Right renal pelvis (tissue), 4 donors: ENCODE measurements at places on chromosomes 6 and 20. TPM values are rescaled to one million over a fixed set of nuclear protein-coding genes. Genes with fewer than 3 reads are reported as not detected.
A peak's percentile ranks its signal among the peaks of the same experiment; 100 is the strongest.

The FAM229B gene
- 58.9 TPM for polyA plus RNA-seq

The RANBP9 gene
- polyA plus RNA-seq = 39.5 TPM

DNA sequence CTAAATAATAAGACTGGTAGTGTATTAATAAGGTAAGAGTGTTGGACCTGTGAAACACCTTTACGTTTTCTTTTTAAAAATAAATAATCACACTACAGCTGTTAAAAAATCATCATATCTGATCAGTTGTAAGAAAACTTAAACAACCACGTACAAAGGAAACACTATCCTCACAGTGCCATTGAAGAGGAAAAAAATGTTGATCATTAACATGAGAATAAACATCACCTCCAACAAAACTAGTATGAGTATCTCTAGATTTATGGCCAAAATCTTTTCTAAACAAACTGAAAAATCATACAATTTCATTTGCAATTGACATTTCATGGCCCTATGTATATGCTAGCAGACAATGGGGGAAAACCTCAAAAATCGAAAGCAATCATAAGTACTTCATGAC is 590 bp downstream of the EYS start:
- DNase-seq = no peak

- DNase-seq = no peak
Measured at GRCh38 chr6:148175550-148176188, 167.0 kb upstream of the SASH1 start.

- DNase-seq = no peak
Measured at GRCh38 chr6:5034328-5034727, 30.5 kb upstream of the RPP40 start.

GRCh38 chr6:71433441-71433840 is 144.8 kb downstream of the OGFRL1 start:
- DNase-seq = no peak

The CAGE1 gene
- polyA plus RNA-seq = not detected

The MYL9 gene
- 253 TPM for polyA plus RNA-seq

The SLC22A1 gene
- 1.0 TPM for polyA plus RNA-seq

- DNase-seq = no peak
Measured at GRCh38 chr6:115404446-115404845, 656.2 kb downstream of the FRK start.

GRCh38 chr6:9540534-9541126 is 874.2 kb downstream of the TFAP2A start:
- DNase-seq = peak; percentile 37

- DNase-seq = no peak
Measured at GRCh38 chr6:113318575-113318917, 538.6 kb upstream of the MARCKS start.

DNA sequence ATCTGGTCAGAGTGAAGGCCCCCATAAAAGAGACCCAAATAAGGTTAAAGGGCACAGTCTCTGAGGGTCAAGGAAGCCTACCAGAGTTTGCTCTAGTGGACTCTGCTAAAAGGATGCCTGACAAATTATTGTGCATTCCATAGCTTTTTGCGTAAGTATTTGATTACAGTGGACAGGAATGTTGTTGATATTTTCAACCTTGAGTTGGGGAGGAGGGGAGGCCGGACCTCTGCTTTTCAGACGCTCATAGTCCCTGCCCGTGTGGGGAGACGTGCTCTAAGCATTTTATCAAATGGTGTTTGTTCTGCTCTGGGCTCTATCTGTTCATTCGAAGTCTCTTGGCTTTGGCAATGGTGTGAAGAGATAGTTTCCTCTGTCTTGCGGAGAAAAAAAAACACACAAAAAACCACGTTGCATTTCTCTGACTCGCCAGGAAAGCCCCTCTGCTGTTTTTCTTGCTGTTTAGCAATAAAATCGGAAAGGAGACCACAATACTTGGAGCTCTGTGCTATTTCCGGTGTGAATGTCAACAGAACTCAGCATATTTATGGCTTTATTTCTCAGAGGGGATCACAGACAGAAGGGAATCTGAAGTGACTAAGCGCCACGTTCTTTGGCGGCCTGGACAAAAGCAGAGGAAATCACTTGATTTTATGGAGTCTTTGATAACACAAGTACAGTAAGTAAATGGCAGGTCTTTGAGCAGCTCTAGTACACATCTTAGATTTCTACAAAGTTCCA is 159.8 kb downstream of the ZFP64 start:
- DNase-seq = no peak

The FGD2 gene
- polyA plus RNA-seq = 1.8 TPM

GRCh38 chr6:167015302-167015701 is 16.1 kb downstream of the CEP43 start:
- DNase-seq = no peak

DNA sequence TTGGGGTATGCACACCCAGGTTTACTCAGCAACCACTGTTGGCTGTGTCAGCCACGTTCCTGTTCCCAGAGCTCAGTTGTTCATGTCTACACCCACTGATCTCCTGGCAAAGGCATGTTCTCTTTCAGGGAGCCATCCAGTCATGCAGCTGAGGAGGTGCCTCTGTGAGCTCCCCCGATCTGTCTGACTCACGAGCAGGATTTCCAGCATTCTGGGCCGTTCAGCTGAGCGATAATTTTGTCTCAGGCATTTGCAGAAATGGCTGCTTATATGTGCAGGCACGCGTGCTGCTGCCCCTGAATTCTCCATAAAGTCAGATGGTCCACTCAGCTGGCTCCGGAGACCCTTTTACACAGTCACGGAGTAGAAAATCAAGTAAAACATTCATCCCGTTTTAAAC is 78.4 kb upstream of the IYD start:
- DNase-seq = no peak

GRCh38 chr20:39674842-39675241 is 712.7 kb downstream of the DHX35 start:
- DNase-seq = no peak

- DNase-seq = no peak
Measured at GRCh38 chr6:26089272-26089671, 2.0 kb downstream of the HFE start.

GRCh38 chr6:132495604-132496079 is 17.3 kb downstream of the STX7 start:
- DNase-seq = no peak

- no peak for DNase-seq
Measured at GRCh38 chr20:39524371-39524911, 562.3 kb downstream of the DHX35 start.

DNA sequence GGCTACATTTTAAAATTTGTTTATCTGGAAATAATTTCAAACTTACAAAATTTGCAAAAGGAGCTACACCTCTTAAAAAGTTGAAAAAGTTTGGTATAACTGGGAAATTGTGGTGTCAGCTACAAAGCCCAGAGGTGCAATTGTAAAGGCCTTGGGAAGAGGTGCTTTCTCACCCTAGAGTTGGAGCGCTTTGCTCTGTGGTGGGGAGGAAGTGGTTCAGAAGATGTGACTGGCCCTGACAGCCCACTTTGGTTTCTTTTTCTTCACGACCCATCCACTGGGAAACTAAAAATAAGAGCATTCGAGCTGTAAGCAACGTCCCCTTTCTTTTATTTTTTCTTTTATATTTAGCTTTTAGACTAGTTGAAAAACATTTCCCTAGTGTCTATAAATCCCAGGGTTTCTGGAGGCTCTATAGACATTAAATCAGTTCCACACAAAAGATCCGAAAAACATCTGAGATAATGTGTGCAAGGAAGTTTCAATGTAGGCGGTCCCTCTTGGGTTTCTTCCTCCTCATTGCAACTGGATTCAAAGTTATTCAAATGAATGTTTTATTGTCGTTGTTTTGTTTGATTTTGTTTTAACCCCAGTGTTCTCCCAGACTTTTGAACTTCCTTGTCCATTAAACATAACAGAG is 397.8 kb downstream of the KIF16B start:
- DNase-seq = no peak

GRCh38 chr6:34243131-34243771 is 5.6 kb downstream of the SMIM29 start:
- no peak for DNase-seq

The CST4 gene
- polyA plus RNA-seq = not detected

GRCh38 chr6:108969776-108970175 is 121.6 kb downstream of the ARMC2 start:
- DNase-seq = no peak

- DNase-seq = no peak
Measured at GRCh38 chr6:169577236-169577635, 124.6 kb downstream of the WDR27 start.

GRCh38 chr20:63130658-63131577 is 85.0 kb downstream of the YTHDF1 start:
- no peak for DNase-seq

The HCRTR2 gene
- 0.18 TPM for polyA plus RNA-seq

DNA sequence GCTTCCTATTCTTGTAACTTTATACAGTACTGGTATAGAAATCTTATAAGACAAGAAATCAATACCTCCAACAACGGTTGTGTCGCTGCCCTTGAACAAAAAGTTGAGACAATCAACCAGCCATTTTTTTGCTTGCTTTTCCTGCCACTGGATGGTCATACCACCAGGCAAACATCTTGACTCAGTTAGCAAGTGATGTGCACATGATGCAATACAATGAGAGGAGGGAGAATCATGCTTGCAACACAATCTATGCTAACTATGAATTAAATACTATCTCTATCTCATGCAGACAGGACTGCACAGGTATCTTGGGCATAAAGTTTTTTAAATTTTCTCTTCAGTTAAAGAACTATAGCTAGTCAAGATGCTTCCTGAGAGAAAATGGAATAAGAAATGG is 877.7 kb upstream of the CITED2 start:
- DNase-seq = no peak

GRCh38 chr6:105954148-105954547 is 132.0 kb upstream of the PRDM1 start:
- DNase-seq = no peak

The MAS1 gene
- polyA plus RNA-seq = not detected

The PBOV1 gene
- not detected for polyA plus RNA-seq

The IP6K3 gene
- polyA plus RNA-seq = 1.1 TPM

The TRIM40 gene
- polyA plus RNA-seq = 0.06 TPM

The KCTD20 gene
- 49.4 TPM for polyA plus RNA-seq

The RGS17 gene
- polyA plus RNA-seq = 2.9 TPM

GRCh38 chr20:61874421-61875068 is 191.1 kb downstream of the TAF4 start:
- no peak for DNase-seq

DNA sequence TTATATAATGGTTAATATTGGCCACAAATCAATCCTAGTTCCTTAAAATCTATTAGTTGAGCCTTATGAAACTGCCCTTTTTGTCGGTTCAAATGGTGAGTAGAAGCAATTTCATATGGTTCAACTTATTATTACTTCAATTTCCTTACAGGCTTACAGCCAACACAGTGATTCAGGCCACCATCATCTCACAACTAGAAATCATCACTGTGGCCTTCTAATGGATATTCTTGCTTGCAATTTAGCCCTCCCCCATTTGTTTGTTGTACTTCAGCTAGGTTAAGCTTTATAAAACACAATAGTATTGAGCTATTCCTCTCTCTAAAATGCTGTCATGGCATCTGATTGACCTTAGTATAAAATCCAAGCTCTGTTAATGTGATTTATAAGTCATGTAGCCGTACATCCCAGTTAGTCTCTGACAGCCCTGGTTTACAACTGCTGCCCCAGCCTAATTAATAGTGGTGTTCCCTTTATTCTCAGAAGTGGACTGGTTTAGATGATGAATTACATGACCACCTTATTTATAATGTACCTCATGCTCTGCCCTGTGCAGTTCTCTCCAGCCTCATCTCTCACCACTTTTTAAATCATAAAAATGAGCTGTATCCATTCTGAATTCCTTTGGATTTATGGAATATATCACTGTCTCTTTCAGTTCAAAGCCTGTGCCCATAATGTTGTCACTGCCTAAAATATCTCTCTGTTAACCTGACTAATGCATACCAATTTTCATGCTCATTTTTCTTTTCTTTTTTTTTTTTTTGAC is 36.7 kb downstream of the LAMA2 start:
- DNase-seq = no peak

DNA sequence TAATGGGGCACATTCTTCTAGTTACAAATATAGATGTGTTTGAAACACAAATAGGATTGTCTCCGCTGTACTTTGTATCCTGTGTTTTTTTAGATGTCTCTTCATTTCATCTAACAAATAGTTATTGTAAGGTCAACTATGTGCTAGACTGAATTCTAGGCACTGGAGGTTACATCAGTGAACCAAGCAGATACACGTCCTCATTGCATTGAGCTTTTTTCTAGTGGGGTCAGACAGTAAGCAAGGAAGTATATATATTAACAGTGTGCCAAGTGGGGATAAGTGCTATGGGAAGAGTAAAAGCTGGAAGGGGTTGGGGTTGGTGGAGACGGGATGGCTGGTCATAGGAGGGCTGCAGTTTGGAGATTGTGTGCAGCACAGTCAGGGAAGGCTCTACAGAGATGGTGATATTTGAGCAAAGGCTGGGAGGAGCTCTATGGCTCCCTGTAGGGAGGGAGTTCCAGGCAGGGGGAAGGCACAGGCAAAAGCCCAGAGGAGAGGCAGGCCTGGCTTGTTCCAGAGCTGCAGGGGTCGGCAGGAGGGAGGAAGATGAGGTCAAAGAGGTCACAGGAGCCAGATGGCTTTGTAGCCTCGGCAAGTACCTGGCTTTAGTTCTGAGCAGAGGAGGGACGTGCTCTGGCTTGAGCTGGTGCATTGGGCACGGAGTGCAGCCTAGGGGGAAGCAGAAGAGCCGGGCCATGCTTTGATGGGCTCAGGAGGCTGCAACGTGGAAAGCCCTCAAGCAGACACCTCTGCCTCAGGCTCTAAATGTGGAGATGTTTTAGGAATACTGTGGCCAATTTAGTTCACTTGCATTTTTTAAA is 152.3 kb downstream of the ZDHHC14 start:
- DNase-seq = no peak

- DNase-seq = no peak
Measured at GRCh38 chr20:31943052-31943471, 8.8 kb downstream of the PDRG1 start.

The ANKEF1 gene
- polyA plus RNA-seq = 10.3 TPM

GRCh38 chr6:158591134-158591809 is 31.4 kb downstream of the TMEM181 start:
- DNase-seq = no peak

DNA sequence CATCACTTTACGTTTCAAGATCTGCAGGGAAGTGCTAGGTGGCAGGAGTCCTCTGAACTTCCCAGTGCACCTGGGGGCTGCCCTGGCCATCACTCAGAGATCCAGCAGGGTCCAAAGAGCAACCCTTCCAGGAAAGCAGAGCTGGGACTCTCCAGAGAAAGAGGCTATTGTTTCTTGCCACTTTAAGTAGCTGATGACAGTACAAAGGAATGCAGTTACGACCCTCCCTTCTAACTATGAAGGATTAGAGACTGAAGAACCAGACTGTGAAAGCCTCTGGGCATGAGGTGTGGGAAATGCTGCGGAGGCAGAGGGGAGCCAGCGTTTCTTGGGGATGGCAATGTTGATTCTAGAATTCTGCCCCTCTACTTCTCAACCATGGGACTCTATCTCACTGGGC is 189.1 kb upstream of the SUPT3H start:
- no peak for DNase-seq

The ELOVL4 gene
- polyA plus RNA-seq = 3.8 TPM

The CALHM6 gene
- polyA plus RNA-seq = 5.6 TPM
